ENCODE measurements at places on chromosomes 16 and 17.

DNA sequence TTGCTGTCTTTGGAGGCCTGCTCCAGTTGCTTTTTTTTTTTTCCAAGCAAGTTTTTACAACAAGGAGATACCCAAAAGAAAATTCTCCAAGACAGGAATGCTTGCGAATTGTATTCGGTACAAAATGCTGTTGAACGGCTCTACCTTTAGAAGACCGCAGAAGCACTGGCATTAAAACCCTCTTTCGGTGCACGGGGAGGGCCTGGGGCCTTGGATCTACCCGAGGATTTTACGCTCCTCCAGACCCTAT, 1.3 kb upstream of the HELZ start:
- no peak for DNase-seq

GRCh38 chr16:30003670-30004423, 7.0 kb downstream of the DOC2A start:
- DNase-seq, result no peak

DNA sequence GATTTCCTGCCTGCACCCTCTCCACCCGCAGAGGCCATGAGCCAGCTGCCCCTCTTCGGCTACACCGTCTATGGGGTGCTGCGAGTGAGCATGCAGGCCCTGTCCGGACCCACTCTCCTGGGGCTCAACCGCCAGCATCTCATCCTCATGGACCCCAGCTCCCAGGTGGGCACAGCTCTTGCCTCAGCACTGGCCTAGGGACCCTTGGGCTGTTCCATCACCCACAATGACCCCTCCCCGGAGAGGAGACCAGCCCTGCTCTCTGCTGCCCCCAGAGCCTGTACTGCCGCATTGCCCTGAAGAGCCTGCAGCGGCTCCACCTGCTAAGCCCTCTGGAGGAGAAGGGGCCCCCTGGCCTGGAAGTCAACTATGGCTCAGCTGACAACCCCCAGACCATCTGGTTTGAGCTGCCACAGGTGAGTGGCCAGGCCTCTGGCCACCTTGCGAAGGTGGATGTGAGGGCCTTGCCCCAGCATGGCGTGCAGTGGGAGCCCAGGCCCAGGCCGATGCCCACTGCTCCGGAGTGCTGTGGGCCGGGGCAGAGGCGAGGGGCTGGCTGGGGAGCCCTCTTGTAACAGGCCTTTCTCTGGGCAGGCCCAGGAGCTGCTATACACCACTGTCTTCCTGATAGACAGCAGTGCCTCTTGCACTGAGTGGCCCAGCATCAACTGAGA, 7.3 kb upstream of the SMIM5 start:
- peak; percentile 77 for DNase-seq

- DNase-seq, result no peak
These were observed 122.6 kb downstream of the SOCS1 start for GRCh38 chr16:11133344-11133943.

DNA sequence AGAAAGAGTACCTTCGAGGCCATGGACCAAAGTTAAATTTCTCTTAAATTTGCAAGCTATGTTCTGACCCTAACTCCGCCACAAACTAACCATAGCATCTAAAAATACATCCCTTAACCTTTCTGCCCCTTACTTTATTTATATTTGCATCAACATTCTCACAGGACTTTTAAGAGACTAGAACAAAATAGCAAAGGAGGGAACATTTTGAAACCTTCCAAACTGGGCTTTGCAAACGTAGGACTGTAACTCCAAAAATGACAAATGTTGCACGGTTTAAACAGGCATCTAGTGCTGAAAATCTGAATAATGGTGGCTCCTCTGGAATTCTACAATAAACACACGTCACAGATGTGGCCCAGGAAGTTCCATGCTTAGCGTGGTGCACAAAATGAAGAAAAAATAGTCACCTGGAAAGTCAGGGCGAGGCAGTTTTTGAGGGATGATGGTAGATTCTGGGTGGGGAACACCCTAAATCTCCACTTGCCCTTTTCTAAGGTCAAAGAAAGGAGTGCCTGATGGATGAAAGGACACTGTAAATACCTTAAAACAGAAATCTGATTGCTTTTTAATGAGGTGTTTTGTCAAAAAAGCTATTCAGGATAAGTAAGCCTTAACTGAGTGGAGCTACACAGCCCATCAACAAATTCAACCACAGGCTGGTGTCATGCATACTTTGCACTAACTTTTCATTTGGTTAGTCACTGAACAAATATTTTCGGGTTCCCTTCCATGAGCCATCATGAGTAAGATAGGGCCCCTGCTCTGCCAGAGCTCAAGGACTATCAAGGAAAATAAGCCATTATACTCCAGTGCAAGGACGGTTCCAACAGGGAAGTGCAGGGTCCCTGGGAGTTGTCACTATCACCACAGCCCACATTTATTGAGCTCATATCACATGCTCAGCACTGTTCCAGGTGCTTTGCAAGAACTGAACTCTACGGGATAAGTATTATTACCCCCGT, 21.2 kb downstream of the ARHGAP17 start:
- no peak for DNase-seq

DNA sequence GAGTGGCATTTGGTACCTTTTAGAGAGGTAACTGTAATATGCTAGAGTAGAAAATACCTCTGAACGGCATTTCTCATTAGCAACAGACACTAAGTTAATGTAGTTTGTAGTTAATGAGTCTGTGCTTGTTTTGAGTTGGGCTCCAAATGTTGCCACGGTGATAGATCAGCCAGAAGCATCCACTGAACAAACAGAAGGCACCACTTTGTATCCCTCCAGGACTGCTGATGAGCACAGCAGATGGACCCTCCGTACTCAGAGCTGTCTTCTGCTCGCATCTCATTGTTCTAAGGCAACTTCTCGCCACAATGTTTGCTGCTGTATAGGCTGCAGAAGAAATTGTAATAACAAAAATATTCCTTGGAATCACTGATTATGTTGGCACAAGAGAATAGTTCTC, 56.1 kb downstream of the TNRC6C start:
- DNase-seq, result no peak

- no peak for DNase-seq
These were observed 50.0 kb downstream of the NUP93 start for GRCh38 chr16:56779906-56780305.

DNA sequence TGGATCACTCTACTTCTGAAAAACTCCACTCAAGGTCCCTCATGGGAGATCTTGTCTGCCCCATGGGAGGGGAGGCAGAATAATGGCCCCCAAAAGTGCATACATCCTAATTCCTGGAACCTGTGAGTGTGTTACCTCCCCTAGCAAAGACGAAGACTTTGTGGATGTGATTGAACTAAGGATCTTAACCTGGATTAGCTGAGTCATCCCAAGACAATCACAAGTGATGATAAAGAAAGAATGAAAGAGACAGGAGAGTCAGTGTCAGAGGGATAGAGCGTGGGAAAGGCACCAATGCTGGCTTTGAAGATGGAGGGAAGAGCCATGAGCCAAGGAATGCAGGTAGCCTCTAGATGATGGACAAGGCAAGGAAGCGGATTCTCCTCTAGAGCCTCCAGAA, 374.7 kb upstream of the DYNLRB2 start:
- DNase-seq, result no peak

- no peak for DNase-seq
These were observed 11.1 kb downstream of the TRPV3 start for GRCh38 chr17:3546521-3546920.

GRCh38 chr17:48907713-48908046, 527 bp upstream of the UBE2Z start:
- DNase-seq, result no peak

DNA sequence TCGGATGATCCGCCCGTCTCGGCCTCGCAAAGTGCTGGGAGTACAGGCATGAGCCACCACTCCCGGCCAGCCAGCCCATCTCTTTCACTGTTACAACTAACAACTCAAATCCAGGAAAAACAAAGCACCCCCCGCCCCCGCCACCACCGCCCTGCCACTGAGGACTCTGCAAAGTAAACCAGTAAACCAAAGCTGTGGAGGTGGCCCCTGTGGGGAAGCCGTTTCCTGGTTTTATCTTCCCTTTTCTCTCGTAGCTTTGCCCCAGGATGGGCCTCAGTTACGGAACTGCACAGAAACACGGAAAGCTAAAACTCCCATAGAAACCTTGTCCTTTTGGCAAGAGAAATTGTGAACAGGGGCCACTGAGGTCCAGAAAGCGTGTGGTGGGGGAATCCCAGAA, 17.5 kb downstream of the CHMP6 start:
- no peak for DNase-seq

GRCh38 chr17:78368348-78368747, 8.5 kb upstream of the SOCS3 start:
- DNase-seq, result no peak

DNA sequence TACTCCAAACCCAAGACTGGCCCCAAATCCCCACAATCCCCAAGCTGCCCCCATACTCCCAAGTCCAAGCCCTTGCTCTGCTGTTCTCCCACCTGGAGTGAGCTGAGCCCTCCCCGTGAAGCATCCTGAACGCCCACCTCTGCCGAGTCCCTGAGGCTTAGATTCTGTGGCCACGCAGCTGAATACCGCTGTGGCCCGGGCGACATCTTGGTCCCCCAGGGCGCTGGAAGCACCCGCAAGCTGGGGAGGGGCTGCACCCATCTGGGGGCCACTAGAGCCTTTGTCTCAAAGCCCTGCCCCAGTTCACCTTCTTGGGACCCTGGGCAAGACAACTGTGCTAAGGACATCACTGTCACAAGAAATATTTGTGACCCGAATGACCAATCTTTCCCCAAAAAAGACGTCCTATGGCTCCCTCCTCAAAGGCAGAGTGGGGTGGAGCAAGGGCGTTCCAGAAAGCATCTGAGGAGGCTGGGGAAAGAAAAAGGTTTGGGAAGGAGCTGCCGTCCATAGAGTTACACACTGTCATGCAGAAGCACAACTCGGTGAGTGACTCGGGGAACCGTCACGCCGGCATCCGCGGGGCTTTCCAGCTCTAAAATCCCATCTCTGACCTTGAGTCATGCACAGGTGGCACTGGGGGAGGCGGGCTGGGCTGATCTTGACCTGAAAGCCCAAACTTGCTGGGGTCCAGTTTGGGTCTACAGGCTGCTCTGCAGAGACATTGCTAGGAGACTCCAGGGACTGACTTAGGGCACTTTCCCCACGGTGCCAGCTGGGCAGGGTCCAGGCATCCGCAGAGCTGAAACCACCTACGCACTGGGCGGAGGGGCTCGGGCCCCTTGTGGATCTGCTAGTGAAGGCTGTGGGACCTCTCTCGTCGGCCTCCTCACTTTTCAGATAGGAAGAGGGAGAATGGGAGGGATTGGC, 6.6 kb downstream of the PTX4 start:
- DNase-seq, result no peak

DNA sequence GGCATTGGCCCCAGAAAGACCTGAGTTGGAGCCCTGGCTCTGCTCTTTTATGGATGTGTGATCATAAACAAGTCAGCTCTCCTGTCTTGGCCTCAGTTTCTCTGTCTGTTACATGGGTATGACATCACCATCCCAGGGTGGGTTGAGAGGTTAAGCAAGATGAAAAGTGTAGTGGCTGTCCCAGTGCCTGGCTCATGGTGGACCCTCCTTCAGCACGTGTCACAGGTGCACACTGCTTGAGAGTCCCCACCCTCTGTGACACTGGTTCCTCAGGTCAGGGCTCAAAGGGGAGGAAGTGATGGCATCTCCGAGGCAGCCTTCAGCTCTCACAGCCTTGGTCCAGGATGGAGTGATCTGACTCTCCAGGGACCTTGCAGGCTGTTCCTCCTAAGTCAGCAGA, 218.4 kb downstream of the HAPSTR1 start:
- no peak for DNase-seq

DNA sequence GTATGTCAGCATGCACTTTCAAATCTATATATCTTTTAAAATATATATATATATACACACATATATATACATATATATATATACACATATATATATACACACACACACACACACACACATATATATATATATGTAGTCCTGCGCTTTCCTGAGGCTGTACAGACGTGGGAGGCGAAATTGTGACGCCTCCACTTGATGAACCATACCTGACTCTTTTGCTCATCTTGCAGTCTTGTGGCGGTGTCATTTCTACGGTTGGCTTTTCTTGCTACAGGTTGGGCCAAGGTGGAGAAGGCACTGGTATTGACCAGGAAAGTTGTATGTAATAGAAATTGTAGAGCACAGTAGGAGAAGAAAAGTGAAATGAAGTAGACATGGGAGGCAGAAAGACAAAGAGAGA, 88.2 kb downstream of the RBFOX1 start:
- DNase-seq, result no peak

DNA sequence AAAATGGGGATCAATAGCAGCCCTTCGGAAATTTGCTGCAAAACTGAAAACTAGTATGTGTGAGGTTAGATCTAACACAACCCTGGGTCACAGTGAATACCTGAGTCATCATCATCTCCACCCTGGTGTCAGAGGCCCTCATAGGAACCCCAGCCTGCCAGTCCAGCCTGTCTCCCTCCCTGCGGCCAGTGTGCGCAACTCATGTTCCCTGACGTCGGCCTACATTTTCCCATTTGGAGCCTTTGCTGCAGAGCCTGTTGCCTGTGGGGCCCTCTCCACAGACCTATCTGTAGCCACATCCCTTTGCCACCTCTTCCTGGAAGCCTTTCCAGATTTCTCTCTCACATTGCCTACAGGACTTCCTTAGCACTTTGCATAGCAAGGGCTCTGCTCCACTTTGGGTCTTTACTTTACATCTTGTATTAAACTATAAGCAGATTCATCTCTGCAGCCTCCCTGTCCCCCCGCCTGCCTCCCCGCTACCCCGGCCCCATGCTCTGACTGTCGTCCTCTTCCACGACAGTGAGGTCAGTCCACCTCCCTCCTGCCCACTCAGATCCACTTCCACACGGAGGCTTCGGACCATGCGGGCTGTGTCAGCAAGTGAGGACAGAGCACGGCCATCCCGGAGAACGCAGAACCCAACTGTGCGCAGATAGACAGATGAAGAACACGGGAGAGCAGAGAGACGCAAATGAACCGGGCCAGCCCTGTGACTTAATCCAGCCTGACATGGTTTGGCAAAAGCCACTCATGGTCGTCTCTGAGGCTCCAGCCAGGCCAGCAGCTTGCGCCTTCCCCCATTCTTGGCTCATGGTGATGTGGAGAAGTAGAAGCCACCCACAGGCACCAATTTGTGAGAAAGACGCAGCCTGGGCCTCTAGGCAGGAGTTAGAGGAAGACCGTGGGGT, 31.0 kb downstream of the NGFR start:
- no peak for DNase-seq

DNA sequence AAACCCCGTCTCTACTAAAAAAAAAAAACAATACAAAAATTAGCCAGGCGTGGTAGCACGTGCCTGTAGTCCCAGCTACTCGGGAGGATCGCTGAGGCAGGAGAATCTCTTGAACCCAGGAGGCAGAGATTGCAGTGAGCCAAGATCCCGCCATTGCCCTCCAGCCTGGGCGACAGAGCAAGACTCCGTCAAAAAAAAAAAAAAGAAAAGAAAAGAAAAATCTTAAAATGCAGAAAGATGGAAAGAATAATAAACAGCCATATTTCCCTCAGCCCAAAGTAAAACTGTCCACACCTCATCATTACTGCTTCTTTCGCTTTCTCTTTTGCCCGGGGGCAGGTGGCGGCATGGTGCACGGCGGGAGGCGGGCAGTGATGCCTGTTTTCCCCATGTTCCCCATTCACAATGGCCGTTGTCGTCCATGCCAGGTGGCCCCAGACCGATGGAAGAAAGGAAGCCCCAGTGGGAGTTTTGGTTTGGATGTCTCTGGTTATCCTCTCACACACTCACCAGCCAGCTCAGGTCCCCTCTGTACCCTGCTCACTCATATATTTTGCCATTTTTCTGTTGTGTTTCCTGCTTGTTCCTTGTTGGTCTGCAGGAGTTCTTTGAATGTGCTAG, 37.0 kb upstream of the PEMT start:
- DNase-seq, result peak; percentile 62

GRCh38 chr16:30493941-30494488, 21.5 kb downstream of the ITGAL start:
- no peak for DNase-seq
